SW480 (cell line): ENCODE measurements at places on chromosomes 5 and 9.

DNA sequence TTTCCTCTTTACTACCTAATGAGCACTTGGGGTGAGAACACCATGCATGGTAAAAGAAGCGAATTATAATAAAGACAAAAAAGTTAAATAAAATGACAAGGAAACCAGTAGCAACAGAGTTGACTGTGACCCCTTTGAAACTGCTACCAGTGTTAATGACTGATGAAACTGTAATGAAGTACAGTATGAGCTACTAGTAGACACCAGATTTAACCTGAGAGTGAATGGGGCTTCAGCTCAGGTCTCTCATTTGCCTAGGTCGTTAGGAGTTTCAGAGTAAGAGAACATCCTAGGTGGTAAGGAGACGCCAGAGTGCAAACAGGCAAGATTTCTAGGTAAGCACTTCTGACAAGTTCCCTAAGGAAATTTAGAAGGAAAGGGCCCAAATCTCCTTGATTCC, 346.4 kb downstream of the BNC2 start:
- no peak for DNase-seq

GRCh38 chr5:156481741-156482140, 154.8 kb downstream of the SGCD start:
- no peak for DNase-seq

GRCh38 chr9:10674586-10674985, 61.8 kb upstream of the PTPRD start:
- DNase-seq: no peak

- DNase-seq: no peak
Measured at GRCh38 chr5:39341896-39342295, 22.4 kb downstream of the C9 start.

DNA sequence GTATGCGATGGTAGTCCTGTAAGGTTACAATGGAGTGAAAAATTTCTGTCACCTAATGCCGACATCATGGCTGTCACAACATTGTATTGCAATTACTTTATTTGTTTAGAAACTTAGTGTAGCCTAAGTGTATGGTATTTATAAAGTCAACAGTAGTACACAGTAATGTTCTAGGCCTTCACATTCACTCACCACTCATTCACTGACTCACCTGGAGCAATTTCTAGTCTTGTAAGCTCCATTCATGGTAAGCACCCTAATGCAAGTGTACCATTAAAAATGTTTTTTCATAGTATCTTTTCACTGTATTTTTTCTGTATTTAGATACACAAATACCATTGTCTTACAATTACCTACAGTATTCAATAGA, 58.5 kb downstream of the ATP10B start:
- no peak for DNase-seq

DNA sequence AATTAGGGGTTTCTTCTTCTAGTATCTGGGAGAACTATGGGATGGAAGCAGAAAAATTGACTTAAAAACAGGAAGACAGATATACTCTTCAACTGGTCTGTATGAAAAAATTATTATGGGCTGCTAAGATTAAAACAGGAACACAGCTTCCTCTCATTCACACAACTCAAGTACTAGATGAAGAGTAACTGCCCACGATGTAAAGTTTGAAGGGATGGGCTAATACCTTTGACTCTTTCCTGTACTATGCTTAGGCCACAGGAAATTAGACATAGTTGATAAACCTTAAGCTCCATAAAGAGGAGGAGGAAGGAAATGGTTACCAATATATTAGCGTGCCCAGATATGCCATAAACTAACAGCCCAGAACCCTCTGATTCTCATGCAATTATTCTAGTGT, 88.6 kb downstream of the ANKRD31 start:
- no peak for DNase-seq
